Right renal cortex interstitium (tissue), 3 donors: ENCODE measurements at places on chromosomes 4 and X.

DNA sequence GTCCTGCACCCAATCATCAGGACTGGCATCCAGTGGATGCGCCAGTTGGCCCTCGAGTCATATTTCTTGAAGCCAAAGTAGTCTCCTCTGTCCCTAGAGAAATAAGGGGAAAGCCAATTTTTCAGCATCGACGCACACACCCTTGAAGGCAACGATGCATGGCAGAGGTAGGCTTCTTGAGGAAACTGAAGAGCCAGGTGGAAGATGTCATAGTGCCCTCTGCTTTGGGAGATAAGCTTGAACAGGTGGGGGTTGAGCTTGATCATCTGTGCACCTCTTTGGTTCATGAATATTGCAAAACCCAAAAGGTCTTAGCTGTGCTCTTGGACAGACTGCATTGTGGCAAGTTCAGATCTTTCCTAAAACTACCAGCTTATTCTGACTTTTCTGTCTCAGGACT is 34.6 kb upstream of the WDR1 start:
- DNase-seq: no peak

DNA sequence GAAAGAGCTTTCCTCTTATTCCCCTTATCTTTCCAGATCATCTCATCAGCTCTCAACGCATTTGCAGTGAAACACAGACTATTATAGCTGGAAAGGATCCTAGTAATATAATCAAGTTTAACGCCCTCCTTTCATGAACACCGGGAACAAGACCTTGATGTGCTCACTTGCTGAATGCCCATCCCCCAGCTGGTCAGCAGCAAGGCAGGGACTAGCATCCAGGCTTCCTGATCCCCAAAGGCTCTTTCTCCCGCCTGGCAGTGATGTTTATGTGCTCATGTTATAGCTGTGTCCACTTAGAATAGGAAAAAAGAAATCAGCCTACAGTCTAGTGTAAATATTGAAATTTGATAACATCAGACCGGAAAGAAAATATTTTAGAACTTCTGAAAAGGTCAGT is 24.6 kb downstream of the GPC4 start:
- DNase-seq: no peak

- DNase-seq: peak; percentile 48
These were observed 3.7 kb upstream of the FAT1 start for GRCh38 chr4:186727169-186727976.

- DNase-seq: peak; percentile 64
These were observed 1.9 kb downstream of the UBE2D3 start for GRCh38 chr4:102825261-102826091.

GRCh38 chrX:37779857-37780256 is at the start of gene CYBB:
CYBB (plus strand) TSS chrX:37780059; CDS start chrX:37780078, 19 bp downstream.
- DNase-seq: no peak

DNA sequence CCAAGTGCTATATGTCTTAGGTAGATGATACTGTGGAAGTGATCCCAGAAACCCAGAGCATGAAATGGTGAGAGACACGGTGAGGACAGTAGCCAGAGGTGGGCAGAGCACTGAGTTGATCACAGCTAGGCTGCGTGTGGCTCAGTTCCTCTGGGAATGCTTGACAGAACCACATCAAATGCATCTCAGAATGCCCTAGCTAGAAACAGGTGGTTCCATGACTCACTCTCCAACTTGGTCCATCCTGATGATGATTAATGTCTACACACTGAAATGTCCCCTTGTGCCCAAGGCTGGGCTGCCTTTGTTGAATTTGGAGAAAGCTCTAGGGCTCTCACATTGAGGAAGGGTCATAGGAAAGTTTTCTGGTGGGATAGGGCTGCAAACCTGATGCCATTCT is 113.6 kb downstream of the ZNF518B start:
- DNase-seq: no peak

DNA sequence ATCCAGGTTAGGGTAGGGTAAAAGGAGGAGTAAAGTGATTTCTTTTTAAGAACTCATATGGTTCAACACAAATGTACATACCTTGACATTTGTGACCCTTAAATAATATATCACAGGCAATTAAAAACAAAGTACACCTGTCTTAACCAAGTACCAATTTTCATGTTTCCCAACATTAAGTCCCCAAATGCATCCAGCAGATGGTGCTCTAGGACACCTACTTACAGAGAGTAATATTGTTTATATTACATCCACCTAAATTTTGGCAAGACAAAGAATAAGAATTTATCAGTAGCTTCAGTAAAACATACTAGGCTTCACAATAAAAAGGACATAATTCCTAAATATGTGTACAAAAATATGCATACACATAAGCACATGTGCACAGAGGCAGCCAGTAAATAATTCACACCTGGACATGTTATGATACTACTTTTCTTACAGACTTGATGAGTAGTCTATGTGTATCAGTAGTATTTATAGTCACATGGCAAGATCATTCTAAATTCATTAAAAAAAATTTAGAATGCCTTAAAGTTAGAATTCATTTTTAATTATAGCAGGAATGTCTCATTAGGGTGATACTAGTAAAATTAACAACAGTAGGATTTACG is 219.7 kb downstream of the DCLK2 start:
- peak; percentile 15 for DNase-seq

DNA sequence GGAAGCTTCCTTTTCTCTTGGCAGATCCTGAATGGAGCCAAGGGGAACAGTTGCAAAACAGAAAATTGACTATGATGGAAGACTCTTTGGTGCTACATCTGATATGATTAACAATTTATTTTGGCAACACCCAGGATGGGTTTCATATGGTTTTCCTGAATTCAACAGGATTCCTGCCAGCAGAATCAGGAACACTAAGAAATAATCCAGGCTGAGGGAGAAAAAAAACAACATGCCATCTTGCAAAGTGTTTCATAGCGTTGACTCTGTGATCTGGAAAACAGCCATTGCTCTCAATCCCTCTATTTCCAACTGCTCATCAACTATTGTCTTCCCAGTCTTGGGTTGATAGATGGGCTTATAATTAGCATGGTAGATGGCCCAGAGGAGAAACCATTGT is 303.8 kb upstream of the KLF3 start:
- no peak for DNase-seq

DNA sequence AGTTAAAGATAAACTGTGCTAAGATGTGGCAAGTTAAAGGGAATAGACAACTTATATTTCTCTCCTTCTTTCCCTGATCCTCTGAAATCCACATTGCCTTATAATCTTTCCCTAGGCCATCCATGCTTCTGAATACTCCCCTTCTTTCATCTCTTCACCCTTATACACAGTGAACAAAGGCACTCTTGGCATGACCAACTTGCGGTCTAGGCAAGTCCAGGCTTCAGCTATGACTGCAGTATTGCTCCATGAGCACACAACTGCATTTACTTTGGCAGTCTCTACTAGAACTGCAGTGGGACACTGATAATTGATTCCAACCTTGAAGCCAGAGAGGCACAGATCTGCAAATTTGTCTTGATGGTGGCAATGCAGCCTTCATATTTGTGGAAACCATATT is 24.2 kb upstream of the UBA6 start:
- DNase-seq: no peak

DNA sequence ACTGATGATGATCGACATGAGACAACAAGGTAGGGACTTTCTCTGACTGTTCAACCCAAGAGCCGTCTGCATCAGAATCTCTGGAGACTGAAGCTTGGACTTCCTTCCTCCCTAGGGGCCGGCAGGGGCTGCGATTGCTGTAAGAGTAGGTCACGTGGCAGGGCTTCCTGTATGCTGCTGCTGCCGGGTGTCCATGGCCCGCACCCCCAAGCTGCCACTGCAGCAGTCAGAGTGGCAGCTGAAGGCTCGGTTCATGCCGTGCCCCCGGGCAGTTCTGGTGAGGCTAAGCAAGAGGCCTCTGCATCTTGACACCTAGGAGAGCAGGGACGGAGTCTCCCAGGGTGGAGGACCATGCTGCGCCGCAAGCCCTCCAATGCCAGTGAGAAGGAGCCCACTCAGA is at the start of gene SASH3:
TSS of gene SASH3 (plus strand) at position 203 of the 400 bp plus-strand sequence. CDS start at position 352, 149 bp downstream.
- no peak for DNase-seq

DNA sequence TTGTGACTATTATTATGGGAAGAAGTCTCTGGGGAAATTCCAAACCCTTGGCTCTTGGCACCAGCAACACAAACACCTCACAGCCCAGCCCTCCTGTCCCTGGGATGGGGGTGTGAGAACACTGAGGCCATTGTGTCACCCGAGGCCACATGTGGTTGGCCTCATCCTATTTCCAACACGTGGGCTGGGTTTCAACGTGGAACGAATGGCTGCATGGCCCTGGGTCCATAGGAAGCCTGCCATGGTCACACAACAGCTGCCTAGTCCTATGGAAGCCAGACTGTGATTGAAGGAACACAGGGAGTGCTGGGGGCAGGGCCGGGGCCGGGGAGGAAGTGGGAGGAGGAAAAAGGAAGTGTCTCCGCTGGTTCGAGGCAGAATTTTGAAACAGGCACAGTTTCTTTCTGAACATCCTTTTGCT is 10.0 kb downstream of the CLCN4 start:
- no peak for DNase-seq

GRCh38 chr4:185677637-185678314 is 134.2 kb downstream of the SORBS2 start:
- DNase-seq: no peak

- peak; percentile 19 for DNase-seq
These were observed 134.5 kb upstream of the KLF3 start for GRCh38 chr4:38529189-38530115.

DNA sequence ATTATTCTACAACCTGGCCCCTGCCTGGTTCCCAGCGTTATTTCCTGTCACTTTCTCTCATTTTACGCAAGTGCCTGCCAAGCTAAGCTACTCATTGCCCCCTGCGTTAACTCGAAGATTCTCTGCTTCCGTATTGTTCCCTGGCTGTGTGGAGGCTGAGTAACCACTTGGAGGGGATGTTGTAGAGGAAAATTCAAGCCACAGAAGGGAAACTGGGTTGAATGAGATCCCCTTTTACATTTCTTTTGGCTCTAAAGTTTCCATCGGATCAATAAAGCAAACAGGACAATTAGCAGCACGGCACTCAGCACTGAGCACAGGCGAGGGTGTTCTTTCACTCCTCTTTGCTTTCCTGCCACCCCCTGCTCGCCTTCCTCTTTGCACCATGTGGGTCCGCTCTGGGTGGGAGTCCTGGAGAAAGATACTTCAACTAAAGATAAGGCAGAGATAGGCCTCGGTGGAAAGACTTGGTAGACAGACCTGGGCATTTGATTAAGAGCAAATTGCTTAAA is 4.2 kb upstream of the TMSB4X start:
- DNase-seq: no peak

DNA sequence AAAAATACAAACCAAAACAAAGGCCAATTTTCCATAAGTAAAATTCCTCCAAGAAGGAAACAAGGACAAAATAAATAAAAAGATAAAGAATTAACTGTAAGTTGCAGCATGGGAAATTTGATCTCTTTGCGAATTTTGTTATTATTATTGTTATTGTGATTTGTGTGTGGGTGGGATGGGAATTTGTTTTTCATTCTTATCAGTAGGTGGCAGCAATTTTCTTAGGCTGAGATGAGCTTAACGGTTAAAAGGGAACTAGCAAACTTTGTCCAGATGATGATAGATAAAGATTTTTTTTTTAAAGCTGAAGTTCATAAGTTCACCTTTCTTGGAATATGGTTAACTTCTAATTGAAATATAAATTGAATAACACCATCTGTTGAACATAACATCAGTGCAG is 83.2 kb upstream of the IL1RAPL2 start:
- no peak for DNase-seq

- DNase-seq: no peak
These were observed 217.9 kb upstream of the KLHL4 start for GRCh38 chrX:87299563-87300160.

DNA sequence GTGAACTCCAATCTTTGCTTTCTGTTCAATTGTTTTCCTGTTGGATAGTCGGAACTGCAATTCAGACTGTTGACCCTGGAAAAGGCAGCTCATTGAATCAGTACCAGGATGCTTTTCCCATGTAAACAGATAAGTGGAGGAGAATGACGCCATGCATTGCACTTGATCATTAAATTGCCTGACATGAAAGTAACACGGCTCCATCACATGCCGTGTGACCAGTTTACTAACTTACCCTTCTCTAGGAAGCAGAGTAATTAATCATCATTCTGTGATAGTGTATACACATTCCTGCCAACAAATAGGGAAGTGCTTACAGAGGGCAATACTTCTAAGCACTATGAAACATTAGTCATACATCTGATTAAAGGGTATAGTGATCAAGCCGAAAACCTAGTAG is 101.4 kb downstream of the PPARGC1A start:
- DNase-seq: no peak

GRCh38 chr4:33437406-33437805 is 2717.2 kb downstream of the PCDH7 start:
- DNase-seq: no peak

- DNase-seq: no peak
These were observed 14.9 kb downstream of the RPGR start for GRCh38 chrX:38312436-38312835.

DNA sequence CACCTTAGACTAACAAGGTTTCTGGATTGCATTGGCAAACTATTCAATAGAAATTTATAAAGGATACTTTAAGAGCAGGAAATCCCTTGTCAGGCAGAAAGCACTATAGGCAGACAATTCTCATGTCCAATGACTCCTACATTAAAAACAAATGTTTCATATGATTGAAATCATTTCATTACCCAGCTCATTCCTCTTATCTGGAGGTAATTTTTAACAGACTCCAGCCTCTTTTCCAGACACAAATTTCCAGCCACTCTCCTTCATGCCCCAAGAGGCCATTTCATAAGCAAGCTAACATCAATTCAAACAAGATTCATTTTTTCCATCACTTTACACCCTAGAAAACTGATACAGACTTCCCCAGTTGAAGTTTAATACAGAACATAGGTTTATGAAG is 495.1 kb upstream of the FRG1 start:
- no peak for DNase-seq

- no peak for DNase-seq
These were observed 177.4 kb upstream of the SCML1 start for GRCh38 chrX:17559728-17560379.

GRCh38 chr4:73868206-73869129 is 725 bp upstream of the CXCL1 start:
- no peak for DNase-seq

GRCh38 chrX:69362856-69363255 is 141.3 kb upstream of the NALF2 start:
- no peak for DNase-seq

DNA sequence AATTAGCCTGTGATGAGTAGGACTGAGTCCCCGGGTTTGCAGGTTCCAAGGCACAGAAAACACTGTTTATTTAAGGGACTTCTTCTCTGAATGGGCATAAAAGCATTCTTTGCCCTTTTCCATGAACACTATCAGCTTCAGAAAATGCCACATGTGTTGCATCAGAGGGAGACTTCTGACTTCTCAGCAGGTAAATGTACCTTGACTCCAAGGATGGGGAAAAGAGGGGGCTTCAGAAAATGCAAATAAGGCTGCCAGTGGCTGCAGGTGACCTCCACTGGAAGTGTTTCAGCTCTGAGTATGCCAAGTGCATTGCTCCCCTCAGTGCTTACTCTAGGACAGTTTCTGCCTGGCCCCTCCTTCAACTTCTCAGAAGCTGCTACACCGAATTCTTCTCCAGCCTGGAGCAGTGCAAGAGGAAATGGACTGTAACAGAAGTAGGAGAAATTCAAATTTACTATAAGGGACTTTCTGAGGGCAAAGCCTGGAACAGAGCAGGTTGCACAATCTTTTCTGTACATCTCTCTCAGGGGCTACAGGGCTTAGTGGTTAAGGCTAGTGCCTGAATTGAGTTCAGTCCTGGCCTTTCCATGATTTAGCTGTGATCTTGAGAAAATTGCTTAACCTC is 233.2 kb downstream of the PTTG2 start:
- DNase-seq: no peak

GRCh38 chrX:68827848-68828624 is 785 bp upstream of the EFNB1 start:
- DNase-seq: peak; percentile 63
